Renal cortex interstitium (tissue), 15 donors: ENCODE measurements at places on chromosomes 2 and 18.

GRCh38 chr2:221304916-221305315, 267.2 kb downstream of the EPHA4 start:
- no peak for DNase-seq

- DNase-seq: no peak
Observed at GRCh38 chr2:228652366-228652765, 470.9 kb upstream of the SPHKAP start.

DNA sequence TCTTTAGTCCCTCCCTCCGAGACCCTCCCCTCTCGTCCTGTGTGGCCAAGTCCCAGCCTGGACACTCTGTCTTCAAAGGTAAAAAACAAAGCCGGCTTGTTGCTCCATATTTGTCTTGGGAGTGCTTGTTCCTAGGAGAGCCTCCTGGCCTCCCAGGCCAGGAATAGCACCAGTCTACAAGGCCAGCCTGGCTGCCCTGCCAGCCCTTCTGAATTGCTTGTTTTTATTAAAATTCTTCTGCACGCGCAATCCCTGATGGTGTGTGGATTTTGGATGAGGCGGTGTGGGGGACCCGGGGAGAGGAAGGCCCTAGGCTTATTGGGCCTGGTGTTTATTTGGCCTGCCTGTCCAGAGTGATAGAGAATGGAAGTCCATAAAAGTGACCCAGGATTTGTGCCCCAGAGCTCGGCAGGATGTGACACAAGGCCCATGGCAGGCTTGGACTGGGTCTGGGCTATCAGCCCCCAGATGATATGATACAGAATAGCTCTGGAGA, 297.3 kb downstream of the CYP26B1 start:
- DNase-seq: no peak

DNA sequence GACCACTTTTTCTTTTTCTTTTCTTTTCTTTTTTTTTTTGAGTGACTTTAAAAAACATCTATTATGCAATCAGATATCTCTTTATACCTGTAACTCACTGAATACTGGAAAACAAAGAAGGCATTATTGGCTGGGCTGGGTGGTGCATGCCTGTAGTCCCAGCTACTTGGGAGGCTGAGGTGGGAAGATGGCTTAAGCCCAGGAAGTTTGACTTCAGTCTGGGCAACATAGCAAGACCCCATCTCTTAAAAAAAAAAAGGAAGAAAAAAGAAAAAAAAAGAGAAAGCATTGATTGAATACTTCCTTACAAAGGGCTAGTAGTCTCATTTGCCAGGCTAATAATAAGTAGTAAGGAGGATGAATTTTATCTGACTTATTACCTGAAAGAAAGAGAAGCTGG, 2.7 kb upstream of the MTCL1 start:
- DNase-seq: no peak

DNA sequence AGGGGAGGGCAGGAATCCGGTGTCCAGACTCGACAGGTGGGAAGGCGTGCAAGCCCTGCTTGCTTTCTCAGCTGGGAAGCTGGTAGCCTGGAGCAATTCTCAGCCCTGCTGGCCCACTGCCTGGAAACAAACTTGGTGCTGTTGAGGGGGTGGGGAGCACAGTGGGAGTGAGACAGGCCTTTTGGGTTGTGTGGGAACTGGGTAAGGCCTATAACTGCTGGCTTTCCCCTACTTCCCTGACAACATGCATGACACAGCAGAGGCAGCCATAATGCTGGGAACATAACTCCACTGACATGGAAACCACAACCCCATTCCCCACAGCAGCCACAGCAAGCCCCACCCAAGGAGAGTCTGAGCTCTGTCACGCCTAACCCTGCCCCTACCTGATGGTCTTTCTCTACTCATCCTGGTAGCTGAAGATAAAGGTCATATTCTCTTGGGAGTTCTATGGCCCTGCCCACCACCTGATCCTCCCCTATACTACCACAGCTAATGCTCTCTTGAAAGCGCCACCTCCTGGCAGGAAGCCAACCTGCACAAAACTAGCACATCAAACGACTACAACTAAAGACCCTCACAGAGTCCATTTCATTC, 122.9 kb upstream of the ACVR1C start:
- DNase-seq: no peak

DNA sequence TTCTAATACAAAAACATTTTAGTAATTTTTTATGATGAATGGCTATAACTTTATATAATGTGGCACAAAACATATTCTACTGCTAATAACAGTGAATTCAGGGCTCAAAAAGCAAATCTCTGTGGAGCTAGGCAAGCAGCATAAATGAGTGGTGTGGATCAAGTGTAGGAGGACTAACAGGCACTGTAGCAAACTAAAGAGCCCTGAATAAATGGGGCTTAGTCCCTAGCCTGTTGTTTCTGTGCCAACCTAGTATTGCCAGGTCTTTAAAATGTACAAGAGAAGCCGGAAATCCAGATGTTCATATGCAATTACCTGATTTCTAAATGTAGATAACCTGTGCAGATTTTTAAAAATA, 18.5 kb downstream of the REL start:
- no peak for DNase-seq

- DNase-seq: no peak
Observed at GRCh38 chr2:78775291-78775690, 250.2 kb upstream of the REG3G start.

DNA sequence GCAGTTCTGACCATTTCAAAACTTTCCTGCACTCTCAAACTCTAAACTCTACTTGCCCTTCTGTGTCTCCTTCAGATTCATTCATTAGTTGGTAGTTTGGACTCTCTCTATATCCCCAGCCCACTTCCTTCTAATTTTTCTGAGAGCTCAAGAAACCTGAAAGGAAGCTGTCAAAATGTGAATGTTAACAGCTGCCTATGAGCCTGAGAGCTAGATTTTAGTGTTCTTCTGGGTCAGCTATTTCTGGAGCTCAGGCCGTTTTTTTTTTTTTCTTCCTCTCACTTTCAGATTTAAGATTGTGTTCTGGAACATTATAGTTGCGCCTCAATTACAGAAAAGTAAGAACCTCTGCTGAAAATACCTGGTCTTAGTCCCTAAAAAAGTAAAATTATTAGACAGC, 73.1 kb downstream of the RTN4 start:
- peak; percentile 50 for DNase-seq

DNA sequence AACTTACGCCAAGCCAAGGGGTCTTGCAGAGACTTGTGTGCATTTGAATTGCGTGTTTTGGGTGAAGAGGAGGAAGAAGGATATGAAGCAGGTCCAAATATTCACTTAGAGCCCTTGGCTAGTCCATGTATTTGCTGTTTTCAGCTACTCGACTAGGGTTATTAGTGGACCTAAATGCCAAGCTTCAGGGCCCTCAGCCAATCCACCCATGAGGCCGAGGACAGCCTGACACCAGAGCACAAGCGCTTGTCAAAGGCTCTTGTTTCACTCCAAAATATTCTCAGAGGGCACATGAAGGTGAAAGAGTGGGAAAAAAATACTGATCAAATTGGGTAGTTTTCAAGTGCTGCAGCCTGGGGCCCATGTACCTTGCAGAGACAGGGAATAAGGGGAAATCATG, 174.8 kb upstream of the ACAA2 start:
- DNase-seq: no peak
